ENCODE measurements at places on chromosomes 4 and X.
A peak's percentile ranks its signal among the peaks of the same experiment; 100 is the strongest.

- no peak for DNase-seq
Observed at GRCh38 chr4:183807420-183808096, 97.5 kb upstream of the STOX2 start.

GRCh38 chr4:87409420-87409939, 12.9 kb upstream of the NUDT9 start:
- no peak for DNase-seq

- no peak for DNase-seq
Observed at GRCh38 chr4:113012122-113012725, 37.2 kb upstream of the ANK2 start.

GRCh38 chr4:146585761-146586333, 52.8 kb upstream of the POU4F2 start:
- peak; percentile 26 for DNase-seq

Measured in astrocyte of the spinal cord (primary cell).